ENCODE measurements at places on chromosomes 11 and 22.

GRCh38 chr22:46776876-46777608, 14.6 kb downstream of the TBC1D22A start:
- no peak for DNase-seq

- no peak for DNase-seq
Observed at GRCh38 chr11:118536726-118537125, 5.7 kb downstream of the TMEM25 start.

DNA sequence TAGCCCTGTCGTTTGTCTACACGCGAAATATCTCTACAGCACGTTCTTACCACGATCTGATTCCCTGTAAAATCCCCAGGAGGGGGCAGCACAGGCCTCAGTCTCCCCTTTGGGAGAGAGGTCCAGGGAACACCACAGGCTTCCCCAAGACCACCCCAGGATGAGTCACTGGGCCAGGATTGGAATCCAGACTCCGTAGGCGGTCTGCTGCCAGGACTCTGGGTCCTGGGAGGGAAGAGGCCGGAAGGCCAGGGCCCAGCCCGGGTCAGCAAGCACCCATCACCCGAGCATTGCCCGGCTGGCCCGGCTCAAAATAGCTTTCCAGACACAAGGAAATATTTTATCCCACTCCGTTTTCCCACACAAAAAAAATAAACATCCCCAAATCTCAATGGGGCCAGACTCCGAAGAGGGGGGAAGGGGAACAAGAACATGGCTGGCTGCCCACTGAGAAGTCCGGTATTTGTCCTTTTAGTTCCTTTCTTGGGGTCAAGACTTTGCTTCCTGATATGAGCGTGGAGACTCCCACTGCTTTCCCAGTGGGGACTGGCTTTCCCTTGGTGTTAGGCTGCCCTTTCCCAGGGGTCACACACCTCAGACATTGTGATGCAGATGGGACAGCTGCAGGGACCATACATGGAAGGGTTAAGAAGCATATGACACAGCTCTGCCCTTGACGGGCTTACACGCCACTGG, 91.3 kb downstream of the LRRC32 start:
- peak; percentile 51 for DNase-seq

GRCh38 chr11:110376711-110377324, 52.9 kb upstream of the FDX1 start:
- peak; percentile 67 for DNase-seq

DNA sequence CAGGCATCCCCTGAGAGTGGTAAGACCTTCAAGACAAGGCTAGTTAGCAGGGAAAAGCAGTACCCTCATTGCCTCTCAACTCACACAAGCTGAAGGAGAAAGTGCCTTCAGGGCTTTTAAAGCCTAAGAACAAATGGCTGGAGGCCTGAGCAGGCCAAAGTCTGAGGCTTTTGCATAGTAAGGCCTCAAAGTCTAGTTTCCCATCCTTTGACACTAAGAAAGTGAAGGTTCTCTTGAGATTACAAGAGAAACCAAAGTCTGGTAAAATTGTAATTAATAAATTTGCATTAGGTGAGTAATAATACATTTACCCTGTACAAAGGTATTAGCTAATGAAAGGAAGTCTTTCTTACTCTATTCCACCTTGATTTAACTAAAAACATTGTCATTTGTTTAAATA, 47.0 kb upstream of the CCDC89 start:
- no peak for DNase-seq

DNA sequence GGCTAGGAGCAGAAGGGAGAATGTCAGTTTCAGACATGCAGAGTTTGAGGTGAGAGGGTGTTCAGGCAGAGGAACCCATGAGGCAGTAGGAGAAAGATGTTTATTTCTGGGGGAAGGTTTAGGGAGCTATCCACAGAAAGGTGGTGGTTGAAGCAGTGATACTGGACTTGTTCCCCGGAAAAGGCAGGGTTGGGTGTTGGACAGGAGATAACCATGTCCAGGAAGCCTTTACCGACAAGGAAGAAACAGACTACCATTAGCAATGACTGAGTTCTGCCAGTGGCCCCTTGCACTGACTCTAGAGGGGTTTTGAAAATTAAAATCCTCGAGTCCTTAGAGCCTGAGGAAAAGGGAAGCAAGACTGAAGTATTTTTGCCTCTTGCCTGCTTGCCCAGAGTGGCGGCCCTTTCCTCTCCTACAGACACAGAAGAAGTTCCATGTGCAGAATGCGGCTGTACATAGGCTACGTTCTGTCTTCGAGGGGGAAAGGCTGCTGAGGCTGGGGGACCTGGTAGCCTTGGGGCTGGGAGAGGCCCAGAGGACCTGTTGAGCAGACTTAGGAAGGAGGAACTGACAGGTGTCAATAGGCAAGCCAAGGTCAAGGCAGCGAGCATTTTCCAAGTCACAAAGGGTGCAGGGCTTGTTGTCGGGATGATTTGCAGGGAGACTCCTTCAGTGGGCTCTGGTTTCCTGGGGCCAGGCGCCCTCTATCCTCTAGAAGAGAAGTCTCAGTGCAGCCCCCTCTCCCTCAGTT, 146.7 kb downstream of the LDLRAD3 start:
- no peak for DNase-seq

DNA sequence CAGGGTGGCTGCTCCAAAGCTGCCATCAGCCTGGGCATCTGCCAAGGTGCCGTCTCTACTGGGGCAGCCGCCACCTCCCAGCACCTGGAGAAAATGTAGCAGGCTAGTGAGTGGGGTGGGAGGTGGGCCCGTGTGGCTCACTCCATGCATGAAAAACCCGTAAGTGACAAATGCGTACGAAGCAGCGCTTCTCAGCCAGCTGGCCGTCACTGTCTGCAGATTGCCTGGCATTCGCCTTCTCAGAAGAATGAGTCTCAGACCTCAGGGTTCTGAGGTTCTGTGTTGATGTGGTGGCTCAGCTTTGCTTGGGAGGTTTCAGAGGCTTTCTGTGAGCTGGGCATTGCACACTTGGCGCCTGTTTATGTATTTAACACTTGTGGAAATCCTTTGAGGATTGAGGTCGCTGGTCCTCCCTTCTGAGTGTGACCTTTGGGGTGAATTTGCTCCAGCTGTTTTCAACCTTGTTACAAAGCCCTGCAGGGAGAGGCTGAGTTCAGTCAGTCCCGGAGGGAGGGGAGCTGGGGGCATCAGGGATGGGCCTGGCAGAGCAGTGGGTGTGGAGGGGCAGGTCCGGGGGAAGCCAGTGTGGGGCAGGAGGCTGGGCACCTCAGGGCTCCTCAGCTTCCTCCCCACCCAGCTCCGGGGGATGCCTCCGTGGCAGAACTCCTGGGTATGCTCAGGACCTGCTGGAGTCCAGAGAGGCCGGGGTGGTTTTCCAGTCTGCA, 977.0 kb downstream of the TBC1D22A start:
- DNase-seq = no peak

- DNase-seq = no peak
Observed at GRCh38 chr22:22798232-22798616, 89.4 kb upstream of the IGLL5 start.

DNA sequence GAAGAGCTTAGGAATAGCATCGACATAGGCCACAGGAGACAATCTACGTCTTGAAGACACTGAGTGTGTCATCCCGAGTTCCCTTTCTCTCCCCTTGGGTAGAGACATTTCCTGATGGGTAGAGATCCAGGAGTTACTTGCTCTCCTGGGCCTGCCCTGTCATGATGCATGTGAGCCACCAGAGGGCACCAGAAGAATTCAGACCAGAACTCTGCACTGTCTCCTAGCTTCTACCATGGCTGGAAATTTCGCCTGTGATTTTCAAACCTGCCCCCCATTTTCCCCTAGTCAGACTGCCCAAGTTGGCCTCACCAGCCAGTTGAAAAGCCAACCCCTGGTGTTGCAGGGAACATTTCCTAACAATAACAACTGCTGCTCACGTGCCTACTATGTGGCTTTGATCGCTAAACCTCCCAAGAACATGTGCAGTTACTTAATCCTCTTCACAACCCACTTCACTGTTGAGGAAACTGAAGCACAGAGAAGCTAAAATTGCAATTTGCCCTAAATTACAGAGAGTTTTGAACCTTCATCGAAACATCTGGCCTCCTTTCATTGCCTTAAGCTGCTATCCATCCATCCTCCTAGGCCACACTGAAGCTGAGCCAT, 47.2 kb downstream of the C11orf58 start:
- peak; percentile 72 for DNase-seq

GRCh38 chr11:47485107-47485506, 36.2 kb upstream of the RAPSN start:
- DNase-seq = no peak

- no peak for DNase-seq
Observed at GRCh38 chr22:34508797-34509196, 557.2 kb upstream of the ISX start.

GRCh38 chr11:120643284-120643683, 131.7 kb downstream of the GRIK4 start:
- DNase-seq = no peak

DNA sequence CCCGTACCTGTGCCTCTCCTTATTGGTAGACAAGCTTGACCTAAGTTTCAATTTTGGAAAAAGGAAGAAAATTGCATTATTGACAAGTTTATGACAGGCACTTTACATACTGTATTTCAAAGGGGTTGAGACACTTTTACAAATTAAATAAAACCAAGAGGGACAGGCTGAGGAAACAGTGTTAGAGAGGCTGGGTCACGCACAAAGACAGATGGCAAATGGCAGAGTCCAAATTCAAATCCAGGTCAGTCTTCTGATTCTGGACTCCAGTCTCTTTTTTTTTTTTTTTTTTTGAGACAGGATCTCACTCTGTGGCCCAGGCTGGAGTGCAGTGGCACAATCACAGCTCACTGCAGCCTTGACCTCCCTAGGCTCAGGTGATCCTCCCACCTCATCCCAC, 10.1 kb downstream of the TRIM66 start:
- no peak for DNase-seq

DNA sequence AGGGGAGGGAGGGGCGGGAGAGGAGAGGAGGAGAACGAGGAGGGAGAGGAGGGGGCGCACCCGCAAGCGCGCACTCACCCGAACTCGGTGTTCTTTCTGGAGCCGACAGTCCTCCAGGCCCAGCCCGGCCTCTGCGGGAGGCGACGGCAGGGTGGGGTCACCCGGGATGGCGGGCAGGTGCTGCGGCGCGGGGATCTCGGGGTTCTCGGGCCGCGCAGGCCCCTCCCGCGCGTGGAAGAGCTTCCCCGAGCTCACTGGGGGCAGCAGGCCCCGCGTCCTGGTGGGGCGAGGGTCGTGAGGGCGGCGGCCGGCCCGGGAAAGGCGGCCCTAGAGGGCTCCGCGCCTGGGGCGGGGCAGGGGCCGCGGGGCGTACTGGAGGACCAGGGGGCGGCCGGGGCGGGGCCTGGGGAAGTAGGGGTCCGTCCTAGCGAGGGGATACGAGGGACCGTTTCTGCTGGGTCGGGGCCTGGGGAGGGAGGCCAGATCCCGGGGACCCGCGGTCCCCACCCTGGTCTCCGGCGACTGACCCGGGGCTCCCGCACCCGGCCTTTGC, 5.2 kb downstream of the LMNTD2 start:
- no peak for DNase-seq

DNA sequence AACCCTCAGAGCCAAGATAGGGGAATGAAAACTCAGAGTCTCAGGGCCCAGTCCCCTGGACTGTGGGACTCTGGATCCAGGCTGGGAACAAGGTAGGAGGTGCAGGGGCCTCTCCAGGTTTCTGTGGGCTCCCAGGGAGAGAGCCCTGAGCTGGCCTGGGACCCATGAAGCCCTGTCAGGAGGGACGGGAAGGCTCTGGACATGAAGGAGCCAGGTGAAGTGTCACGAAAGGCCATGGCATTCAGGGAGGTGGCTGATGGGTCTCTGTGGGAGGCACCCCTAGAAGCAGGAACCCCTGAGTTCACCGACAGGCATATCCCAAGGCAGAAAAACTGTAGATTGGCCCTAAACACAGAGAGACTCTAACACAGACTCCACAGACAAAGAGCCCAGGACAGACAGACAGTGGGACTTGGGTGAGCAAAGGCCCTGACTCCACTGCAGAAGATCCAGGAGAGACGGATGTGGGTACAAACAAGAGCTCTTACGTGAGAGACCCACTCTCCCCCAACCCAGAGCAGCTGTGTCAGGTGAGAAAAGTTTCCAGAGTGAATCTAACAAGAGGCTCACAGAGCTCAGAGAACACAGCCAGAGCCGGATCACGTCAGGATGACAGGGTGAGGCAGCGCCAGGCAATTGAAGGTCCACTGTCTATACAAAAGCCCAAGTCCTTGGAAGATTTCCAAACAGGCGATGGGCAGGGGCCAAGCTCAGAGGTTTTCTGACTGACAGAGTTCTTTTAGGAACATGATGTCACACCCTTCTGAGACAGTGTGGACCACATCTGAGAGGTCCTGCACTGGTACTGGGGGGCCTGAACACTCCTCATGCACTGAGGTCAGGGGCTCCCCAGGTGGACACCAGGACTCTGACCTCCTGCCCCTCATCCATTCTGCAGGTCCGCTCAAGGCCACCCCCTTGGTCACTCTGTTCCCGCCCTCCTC, 27.4 kb downstream of the IGLL5 start:
- no peak for DNase-seq

- no peak for DNase-seq
Observed at GRCh38 chr11:60360621-60361020, 17.7 kb upstream of the MS4A7 start.

DNA sequence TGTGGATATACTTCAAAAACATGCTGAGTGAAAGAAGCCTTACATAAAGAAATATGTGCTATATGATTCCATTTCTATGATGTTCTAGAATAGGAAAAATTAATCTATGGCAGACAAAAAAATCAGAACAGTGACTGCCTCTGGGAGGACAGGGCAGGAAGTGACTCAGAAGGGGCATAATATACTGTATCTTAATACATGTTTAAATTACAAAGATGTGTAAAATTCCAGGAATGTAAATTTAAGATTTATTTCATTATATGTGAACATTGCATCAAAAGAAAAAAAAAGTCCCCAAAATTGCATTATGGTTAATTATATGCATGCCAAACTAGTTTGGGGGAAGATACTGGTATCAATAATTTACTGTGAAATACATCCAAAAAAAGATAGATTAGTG, 32.2 kb downstream of the SBF2 start:
- DNase-seq = no peak

DNA sequence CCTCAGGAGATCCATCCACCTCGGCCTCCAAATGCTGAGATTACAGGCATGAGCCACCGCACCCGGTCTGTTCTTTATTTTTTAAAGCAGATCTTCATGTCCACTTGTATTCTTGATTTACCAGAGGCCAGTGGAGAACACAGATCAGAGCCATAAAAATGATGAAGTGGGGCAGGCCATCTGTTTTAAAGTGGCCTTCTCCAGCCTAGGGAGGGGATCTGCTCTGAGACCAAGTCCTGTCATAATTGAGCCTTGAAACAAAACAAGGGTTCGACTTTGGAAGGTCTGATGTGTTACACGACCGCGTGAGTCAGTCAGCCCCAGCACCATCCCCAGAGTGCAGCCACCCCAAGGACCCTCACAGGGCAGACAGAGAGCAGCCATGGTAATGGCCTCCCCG, 27.5 kb downstream of the ABCC8 start:
- DNase-seq = no peak

DNA sequence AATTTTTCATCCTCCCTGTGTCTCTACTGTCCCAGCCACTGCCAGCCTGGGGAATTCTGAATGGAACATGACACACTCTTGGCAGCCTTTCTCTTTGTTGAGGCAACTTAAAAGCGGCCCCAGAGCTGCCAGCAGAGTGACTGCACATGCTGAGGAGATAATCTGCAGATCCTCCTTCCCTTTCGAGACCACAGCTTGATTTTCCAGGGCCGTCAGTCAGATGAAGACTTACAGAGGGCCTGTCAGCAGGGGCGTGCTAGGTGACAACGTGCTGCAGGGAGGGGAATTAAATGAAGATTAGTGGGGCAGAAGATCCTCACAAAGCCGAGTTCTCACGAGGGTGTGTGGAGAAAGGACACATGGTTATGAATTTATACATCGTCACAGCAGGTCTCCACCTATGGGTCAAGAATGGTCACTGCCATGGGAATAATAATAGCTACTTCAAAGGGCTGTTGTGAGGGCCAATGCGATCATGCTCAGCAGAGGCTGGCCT, 193.5 kb upstream of the PITPNB start:
- DNase-seq = no peak

GRCh38 chr11:123765601-123766000, 11.3 kb upstream of the OR6X1 start:
- no peak for DNase-seq
